ENCODE measurements at places on chromosomes 11 and 22.

DNA sequence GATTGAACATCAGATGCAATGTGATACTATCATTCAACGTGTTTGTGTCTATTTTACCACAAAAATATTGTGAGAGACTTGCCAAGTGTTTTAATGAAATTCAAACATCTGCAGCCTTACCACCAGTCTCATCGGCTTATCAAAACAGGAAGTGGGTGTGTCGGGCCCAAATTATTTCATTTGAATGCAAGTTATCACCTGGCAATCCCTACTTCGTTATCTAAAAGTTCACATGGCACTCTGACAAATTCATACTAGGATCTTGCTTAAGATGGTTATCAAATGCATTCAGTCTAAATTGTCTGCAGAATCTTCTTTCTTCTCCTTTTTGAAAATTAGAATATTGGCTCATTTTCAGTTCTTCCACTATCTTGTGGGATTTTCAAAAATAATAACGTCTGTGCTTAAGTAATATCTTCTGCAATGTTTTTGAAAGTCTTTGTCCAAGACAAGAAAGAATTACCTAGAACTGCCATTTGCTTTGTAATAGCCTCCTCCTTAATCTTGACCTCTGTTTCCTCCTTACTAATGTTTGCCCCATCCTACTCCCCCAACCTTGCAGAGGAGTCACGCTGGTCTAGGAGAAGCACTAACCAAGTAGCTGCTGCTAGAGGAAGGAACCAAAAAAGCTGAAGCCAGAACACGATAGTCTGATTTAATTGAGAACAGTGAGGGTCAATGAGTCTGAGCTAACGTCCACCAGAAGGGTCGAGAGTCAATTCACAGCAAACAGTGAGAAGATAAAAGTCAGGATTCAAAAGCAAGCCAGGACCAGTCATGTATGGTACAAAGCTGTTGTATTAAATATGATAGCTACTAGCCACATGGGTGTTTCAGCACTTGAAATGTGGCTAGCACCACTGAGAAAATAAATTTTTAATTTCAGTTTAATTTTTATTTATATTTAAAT, 10.2 kb upstream of the BIRC3 start:
- DNase-seq, result peak; percentile 42

GRCh38 chr11:2074266-2074825, 64.8 kb downstream of the IGF2 start:
- no peak for DNase-seq

DNA sequence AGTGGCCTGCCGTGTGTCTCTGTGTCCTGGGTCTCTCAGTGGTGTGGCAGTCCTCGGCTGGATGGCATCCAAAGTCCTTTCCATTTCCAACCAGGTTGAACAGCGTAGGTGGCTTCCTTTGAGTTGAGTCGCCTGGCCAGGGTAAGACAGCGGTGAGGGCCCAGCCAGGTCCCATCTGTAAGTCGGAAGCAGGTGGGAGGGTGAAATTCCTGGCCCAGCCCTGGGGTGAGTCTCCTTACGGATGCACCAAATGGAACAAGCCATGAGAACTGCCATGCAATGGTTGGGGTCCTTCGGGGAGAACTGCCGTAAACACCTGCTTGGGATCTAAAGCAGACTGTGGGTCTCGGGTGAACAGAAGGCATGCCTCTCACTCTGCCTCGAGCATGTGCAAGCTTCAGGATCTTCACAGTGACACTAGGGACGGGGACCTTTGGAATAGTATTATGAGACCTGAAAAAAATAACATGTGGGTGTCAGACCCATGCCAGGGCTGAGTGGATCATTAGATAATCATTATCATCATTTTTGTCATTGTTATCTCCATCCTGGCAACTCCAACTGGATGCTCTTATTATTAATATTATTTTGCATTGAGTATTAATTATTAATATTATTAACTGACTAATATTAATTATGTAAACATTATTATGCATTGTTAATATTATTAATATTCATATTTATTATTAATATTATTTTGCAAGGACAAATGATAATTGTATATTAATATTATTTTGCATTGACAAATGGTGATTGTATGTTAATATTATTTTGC, 57.7 kb upstream of the LINC01488 start:
- no peak for DNase-seq

GRCh38 chr11:123431619-123432018, 1.6 kb downstream of the GRAMD1B start:
- no peak for DNase-seq

DNA sequence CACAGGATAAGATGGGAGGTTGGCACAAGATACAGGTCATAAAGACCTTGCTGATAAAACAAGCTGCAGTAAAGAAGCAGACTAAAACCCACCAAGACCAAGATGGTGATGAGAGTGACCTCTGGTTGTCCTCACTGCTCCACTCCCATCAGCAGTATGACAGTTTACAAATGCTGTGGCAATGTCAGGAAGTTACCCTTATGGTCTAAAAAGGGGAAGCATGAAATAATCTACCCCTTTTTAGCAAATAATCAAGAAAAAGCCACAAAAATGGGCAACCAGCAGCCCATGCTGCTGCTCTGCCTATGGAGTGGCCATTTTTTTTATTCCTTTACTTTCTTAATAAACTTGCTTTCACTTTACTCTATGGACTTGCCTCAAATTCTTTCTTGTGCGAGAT, 8.7 kb upstream of the PIWIL4 start:
- DNase-seq, result no peak

DNA sequence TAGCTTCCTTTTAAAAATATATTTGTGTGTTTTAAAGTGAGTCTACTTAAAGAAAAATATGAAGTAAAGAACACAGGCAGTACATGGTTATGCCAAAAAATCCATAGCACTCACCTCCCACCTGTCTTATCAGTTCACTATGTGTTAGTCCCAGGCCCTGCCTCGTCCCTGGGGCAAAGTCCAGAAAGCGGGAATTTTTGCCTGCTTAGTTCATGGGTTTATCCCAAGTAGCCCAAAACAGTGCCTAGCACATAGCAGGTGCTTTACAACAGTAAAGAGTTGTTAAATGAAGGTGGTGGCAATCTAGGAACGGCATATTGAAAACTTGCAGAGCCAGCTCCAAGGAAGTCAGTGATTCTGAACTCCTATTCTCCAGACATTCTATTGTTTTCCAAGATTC, 154.0 kb downstream of the MN1 start:
- DNase-seq, result no peak

DNA sequence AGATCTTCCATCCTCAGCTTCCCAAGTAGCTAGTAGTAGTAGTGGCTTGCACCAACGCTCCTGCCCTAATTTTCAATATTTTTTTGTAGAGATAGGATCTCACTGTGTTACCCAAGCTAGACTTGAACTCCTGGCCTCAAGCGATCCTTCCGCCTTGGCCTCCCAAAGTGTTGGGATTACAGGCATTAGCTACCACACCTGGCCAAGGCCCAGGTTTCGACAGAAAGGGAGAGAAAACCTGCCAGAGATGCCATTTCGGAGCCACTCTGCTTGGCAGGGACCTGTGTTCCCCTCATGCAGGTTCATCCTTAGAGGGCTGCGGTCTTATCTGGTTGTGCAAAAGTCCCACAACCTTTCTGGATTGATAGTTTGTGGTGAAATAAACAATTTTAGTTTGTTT, 41.4 kb downstream of the FAM83F start:
- no peak for DNase-seq

DNA sequence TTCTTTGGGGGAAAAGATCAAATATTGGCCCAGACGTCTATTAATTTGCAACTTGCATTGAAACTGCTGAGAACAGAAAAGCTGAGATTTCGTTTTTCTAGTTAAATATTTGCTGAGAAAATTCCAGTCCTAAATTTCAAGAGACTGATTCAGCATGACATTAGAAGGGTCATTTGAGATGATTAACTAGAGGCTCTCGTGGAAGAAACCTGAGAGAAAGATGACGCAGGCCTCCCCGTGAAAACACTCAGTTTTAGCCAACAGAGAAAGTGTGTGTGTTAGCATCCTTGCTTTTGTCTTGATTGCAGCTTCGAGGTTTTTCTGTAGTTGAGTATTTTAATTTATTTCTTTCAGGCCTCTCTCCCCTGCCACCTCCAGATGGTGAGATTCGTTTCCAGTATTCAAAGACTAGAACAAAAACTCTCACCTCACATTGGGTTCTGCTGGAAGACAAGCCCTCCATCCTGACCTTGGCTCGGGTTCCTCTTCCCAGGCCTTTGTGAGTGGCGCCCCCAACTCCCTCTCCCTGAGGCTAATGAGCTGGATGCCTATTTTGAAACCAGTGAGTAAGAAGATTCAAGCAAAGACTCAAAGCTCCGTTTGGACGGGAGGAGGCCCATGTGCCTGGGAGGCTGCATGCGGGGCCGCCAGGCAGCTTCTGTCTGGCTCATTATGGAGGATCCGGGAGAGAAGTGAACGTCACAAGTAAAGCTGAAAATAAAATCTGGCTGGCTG, 52.4 kb downstream of the CELSR1 start:
- no peak for DNase-seq

GRCh38 chr11:21072558-21072957, 403.2 kb downstream of the NELL1 start:
- DNase-seq, result no peak

- no peak for DNase-seq
These were observed 104.2 kb downstream of the TEAD1 start for GRCh38 chr11:12778240-12778905.

DNA sequence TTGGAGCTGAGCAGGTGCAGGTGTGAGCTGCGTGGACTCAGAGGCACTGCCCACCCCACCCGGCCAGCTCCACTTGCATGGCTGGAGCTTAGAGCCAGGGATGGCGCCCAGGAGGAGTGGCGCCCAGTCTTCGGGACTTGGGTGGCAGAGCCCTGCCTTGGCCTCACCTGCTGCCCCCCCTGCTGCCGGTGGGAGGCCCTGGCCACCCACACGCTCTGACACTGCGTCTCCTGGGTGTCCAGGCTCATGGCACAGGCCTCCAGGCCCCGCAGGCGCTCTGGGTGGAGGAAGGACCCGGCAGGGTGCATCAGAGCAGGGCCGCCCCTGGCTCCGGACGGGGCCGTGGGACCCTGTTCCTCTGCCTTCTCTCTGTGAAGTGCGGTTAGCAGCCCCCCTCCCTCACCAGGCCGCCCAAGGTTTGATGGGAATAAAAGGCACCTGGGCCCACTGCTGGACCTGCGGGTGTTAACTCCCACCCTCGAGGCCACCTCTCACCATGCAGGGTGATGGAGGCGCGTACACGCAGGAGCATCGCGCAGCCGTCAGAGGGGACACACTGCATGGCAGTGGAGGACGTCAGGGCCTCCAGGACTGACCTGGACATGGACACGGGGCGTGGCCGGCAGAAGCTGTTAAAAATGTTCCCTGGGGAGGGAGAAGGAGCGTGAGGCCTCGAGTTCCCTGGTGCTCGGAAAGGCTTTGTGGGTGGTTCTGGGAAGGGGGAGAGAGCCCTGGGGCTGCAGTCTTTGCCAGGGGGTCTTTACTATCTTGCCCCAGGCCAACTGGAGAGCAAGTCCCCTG, 11.8 kb downstream of the IL17REL start:
- DNase-seq, result no peak

DNA sequence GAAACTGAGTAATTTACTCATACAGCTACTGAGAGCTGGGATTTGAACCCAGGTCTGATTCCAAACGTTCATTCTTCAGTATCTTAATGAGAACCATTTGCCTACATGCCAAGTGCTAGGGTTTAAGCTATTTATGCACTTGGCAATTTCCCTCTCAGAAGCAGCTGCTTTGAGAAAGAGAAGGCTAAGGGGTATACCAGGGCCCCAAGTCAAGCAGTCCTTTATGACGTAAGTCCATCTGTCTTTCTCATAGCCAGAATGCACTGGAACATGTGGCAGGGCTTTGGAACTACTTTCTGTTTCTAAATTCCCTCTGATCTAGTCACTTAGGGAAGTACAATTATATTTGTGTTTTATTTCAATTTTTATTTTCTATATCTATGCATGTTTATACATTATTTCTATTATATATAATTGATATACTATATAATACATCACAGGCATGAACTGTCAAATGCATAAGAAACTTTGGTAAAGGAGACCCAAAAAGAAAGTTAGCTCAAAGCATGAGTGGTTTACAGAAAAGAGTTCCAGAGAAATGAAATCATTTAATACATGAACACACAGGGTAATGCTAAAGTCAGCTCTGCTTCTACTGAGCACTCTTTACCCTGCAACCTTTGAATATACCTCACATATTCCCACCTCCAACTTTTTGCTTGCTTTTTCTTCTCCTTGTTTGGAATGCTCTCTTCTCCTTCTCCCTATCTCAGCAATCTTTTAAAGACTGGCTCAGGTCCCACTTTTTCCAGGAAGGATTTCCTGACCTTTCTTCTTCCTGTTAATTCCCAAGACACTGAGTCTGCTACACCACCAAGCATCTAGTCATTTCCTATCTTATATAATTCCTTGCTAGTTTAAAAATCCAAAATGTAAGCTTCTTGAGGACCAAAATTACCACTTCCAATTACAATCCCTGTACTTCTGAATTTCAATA, 80.5 kb upstream of the GDPD4 start:
- DNase-seq, result no peak

- DNase-seq, result no peak
These were observed 13.3 kb downstream of the SLCO2B1 start for GRCh38 chr11:75163921-75164849.

DNA sequence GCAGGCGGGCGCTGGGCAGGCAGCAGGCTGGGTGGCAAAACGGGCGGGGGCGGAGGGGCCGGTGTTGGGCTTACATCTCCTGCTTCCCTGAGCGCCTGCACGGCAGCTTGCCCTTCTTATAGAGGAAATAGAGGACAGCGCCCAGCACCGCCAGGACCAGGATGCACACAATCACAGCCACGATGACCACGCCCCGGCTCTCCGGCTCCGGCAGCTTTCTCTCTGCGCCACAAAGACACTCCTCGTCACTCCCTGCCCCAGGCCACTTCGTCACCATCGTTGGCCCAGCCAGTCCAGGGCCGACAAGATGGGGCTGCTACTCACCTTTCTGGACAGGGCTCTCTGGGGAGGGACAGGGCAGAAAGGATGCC, 6.3 kb downstream of the MCAM start:
- DNase-seq, result no peak

GRCh38 chr11:121482231-121483129, 29.7 kb upstream of the SORL1-AS1 start:
- peak; percentile 69 for DNase-seq

DNA sequence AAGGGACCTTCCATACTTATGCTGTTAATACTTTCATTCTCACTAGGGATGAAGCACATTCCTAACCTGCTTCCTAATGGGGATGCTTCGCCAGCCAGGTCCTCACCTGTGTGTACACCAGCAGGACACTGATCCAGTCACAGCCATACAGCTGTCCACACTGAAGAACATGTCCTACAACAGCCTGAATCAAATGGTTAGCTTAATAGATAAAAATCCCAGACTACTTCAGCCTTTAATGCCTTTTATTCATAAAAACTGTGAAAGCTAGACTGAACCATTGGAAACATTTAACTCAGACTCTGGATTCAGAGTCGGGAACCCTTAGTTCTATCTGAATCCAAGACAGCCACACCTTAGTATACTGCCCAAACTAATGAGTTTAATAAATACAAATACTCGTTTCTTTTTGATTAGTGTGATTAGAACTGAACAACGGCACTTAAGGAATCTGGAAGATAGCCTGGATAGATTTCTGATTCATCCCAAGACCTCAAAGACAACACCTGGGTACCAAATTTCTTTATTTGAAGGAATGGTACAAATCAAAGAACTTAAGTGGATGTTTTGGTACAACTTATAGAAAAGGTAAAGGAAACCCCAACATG, 3.3 kb downstream of the FTH1 start:
- no peak for DNase-seq
